Uterus (tissue), 4 donors: ENCODE measurements at places on chromosomes 5 and 9. TPM values are rescaled to one million over a fixed set of nuclear protein-coding genes. Genes with fewer than 3 reads are reported as not detected.

The PCDHA5 gene
- 2.3 TPM for total RNA-seq

GRCh38 chr9:82729991-82730589 is 332.9 kb downstream of the RASEF start:
- DNase-seq, result no peak

The PCDHGA1 gene
- total RNA-seq, result under 0.01 TPM

The OLFM1 gene
- total RNA-seq, result 73.9 TPM

- no peak for DNase-seq
These were observed 152.8 kb upstream of the TAS2R1 start for GRCh38 chr5:9782826-9783560.

The SPATA31D4 gene
- total RNA-seq, result not detected

The FAM200C gene
- 26.5 TPM for total RNA-seq

DNA sequence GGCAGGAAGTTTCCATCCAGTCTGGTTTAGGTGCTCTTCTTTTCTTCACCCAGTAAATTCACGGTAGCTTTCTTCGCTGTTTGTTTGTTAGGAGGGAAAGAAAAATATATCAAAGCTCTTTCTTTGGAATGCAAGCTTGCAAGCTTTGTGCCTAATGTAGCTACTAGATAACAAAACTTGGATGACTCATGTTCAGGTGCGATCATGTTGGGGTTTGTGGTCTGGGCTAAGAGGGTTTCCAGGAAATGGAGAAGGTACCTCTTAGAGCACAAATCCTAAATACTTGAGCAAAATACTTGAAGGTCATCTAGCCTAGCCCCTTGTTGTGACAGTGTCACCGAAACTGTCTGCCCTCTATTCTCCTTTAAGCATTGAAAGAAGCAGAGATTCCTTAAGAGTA is 17.7 kb downstream of the SRP19 start:
- no peak for DNase-seq

DNA sequence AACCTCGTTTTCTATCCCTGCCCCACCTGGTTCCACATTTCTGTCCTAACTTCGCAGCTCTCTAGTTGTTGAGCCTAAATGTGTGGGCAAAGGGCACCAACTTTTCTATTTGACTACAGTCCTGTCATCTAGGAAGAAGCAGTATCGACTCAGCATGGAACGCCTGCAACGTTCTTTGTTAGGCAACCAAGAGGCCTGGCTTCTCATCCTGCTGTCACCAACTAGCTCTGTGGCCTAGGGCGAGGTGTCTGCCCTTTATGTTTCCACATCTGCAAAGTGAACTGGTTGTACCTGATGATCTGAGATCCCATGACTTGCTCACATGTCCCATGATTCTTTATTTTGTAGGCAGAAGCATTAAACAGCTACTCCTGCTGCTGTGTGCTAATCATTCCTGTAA is 248.9 kb downstream of the ADAMTSL1 start:
- no peak for DNase-seq

GRCh38 chr9:126756876-126757415 is 47.9 kb upstream of the ZBTB43 start:
- DNase-seq, result no peak

The SHISAL2B gene
- not detected for total RNA-seq

DNA sequence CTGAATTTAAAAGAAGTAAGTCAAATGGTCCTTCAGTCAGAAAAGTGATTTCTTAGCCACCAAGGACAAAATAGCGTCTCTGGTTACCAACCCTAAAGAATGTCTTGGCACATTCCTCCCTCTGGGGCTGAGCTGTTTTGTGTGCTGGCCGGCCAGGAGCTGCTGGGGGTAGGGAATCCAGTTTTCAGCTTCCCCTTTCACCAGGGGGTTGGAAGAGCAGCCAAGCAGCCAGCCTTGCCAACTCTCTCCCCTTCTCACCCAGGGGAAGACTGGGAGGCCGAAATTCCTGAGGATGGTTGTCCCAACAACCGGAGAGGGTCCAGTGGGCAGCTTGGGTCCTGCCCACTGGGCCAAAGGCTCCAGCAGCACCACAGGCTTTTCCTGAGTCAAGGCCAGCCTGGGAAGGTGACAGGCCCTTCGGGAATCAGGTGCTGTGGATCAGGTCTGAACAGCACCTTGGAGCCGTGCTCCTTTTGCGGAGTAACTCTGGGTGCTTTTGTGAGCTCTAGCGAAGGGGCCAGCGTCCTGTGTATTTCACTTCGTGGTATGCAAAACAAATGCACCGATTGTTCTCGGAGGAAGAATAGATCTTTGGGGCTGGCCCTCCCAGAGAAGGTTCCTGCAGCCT is 4.2 kb downstream of the WWC1 start:
- DNase-seq, result no peak

The PALM2AKAP2 gene
- 41.8 TPM for total RNA-seq
